ENCODE measurements at places on chromosomes 13 and 19.

DNA sequence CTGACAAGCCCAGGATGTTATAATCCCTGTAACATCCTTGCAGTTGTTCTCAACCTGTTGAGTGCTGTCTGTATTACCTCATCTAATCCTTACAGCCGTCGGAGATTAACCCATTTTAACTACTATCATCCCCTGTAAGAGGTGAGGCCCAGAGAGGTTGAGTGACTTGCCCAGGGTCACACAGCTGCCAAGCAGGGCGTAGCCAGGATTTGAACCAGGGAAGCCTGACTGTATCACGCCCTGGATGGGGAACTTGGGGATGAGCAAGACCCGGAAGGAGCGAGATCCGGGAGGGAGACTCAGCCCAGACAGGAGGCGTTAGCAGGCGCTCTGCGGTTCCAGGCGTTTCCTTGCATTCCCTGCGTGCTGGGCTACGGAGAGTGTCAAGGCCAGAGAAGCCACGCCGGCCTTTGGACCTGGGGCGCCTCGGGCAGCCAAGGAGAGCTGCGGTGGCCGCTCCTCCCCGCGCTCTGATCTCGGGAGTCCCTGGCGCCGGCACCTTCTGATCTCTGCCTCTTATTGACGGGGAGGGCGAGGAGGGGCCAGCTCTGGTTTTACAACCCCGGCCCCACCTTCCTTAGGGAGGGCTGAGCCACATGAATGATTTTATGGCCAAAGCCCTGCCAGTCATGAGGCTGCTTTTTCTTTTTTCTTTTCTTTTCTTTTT is 6.2 kb downstream of the SULT2B1 start:
- no peak for DNase-seq

GRCh38 chr19:32324631-32325285 is 20.7 kb upstream of the ZNF507 start:
- DNase-seq: no peak

DNA sequence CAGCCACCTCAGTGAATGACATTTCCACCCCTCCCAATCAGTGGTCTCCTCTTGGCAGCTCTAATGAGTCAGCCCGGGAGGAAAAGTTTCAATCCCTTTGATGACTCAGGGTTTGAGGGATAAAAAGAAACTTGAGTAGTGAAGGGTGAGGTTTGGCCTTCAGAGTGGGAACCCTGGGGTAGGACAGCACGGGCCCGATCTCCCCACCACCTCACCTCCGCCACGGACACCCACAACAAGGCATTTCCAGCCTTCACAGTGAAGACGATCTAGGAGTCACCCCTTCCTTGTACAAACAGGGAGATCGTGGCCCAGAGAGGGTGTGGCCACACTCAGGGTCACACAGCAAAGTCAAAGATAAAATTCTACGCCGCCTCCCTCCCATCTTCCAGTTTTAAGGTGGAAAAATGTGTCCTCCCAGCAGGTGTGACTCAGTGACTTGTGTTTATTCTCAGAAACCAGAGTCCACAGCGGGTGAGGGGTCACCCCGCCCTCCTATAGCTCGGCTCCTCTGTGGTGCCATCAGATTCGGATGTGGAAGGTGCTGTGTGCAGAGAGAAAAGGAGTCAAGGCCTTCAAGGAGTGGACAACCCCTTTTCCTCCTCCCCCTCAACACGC is 12.3 kb downstream of the CIB3 start:
- DNase-seq: no peak

- DNase-seq: no peak
Observed at GRCh38 chr13:75330770-75331169, 151.2 kb downstream of the TBC1D4 start.

- DNase-seq: peak; percentile 7
Observed at GRCh38 chr19:15869109-15869555, 28.7 kb downstream of the CYP4F2 start.

DNA sequence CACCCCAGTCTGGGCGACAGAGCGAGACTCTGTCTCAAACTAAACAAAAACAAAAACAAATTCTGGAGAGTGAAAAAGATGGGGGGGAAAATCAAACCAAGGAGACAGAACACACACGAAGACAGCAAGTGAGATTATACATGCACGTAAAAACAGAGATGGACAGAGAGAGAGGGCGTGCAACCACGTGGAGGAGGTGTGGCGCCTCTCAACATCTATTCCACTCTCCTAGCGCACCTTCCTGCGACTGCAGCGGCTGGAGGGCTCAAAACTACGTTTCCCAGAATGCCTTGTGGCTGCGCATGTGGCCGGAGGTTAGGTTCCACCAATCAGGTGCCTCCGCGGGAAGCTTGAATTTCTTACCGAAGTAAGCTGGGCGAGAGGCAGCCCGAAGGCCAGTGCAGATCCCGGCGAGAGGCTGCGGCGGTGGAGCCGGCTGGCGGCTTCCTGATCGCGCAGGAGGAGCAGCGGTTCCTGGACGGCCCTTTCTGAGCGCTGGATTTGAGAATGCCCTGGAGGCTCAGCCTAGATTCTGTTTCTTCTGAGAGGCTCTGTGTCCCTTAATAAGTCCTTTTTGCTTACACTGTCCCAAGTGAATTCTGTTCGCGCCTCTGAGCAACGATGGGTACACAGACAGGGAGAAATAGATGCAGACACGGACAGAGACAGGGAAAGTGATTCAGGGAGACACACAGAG is 13.1 kb upstream of the NANOS2 start:
- DNase-seq: peak; percentile 93

GRCh38 chr13:92136449-92137155 is 738.2 kb downstream of the GPC5 start:
- DNase-seq: no peak

DNA sequence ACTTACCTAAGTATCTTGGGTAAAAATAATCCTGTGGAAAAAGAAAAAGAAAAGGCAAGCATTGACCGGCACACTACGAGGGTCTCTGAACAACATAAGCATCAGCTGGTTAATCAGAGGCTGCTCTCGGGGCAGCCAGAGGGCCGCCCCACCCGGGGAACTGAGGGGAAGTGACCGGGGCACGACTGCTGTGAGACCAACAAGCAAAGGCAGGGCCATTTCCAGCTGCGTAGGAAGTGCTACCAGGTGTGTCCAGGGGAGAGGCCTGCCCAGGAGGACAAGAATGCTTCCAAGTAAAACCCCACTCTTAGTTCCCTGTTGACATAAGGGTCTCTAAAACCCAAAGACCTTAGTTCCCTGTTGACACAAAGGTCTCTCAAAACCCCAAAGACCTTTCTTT is 15.9 kb downstream of the GAS6 start:
- no peak for DNase-seq

DNA sequence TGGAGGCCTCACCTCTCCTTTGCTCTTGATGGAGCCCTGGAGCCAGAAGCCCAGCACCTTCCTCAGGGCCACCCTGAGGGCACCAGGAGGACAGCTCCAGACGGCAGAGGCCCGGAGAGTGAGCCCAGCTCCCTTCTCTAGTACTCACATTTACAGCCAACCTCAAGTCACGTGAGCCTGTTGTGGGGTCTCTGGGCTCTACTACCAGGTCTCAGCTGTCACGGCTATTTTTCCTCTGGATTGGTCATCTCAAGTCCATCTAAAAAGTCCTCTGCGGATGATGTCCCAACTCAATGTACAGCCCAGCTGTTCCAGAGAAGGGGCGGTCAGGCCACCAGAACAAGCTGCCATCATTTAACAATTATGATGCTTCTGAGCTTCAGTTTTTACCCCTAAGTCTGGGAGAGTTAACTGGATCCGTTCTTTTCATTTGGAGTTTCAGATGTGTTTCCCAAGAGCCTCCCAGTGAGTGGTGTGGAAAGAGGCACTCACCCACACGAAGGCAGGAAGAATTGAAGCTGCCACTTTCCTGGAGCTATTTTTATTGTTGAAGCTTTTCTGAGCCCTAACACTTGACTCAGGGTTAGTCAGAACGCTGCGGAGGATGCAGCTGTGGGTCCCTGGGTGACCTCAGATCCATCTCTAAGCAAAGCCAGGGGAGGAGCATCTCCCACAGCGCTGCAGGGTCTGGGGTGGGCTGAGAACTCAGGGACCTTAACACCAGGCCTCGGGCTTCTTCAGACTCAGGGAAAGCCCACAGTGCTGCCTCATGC is 143.5 kb upstream of the UBL3 start:
- no peak for DNase-seq

GRCh38 chr13:22883262-22883840 is 297.4 kb upstream of the SGCG start:
- DNase-seq: no peak

GRCh38 chr19:21328885-21329605 is at the start of gene ZNF708:
ZNF708 (minus strand) TSS chr19:21329410; CDS start chr19:21329212, 198 bp downstream.
- DNase-seq: peak; percentile 63

DNA sequence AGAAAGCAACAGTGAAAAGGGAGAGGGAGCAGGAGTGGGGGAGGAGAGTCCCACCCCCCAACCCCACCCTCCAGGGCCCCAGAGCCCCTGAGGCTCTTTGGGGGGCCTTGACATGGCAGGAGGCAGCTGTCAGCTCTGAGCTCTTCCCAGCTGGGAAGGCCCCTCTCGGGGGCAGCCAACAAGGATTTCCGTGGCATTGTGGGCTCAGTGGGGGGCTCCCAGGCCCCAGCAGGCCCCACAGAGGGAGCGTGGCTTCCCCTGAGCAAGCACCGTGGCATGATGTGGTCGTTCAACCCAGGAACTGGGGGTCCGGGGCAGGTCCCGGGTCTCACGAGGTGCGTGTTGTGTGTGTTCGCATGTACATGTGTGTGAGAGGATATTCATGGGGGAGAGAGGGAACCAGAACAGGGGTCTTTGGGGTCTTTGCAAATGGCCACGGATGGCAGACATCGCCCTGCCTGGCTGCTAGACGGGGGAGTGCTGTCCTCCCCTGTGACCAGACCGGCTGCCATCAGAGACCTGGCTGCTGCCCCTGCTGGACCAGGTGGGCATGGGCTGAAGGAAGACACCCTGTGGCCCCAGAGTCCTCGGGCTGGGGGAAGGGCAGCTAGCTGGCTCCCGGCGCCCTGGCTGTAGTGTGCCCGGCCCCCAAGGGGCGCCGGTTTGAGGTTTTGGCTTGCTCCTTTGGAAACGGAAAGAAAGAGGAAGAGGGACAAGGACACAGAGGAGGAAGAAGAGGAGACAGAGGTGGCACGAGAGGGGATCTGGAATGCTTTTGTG is 3.7 kb upstream of the AKAP8L start:
- DNase-seq: no peak

DNA sequence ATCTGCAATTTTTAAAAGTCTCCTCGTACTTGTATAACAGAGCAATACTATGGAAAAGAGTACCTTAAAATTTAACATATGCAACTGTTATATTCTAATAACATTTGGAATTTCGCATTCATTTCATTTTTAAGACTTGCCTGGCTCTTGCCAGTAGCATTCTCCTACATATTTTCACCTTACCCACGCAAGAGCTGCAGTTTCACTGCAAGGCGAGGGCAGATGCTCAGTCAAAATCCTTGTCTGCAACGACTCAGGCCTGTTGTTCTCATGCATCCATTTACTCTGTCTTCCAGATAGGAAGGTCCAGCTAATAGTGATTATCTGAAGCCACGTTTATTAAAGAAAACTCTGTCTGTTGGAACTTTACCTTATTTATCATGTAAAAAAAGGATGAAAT is 227.0 kb upstream of the RFC3 start:
- no peak for DNase-seq

GRCh38 chr19:35522745-35523327 is 5.3 kb downstream of the SBSN start:
- no peak for DNase-seq

DNA sequence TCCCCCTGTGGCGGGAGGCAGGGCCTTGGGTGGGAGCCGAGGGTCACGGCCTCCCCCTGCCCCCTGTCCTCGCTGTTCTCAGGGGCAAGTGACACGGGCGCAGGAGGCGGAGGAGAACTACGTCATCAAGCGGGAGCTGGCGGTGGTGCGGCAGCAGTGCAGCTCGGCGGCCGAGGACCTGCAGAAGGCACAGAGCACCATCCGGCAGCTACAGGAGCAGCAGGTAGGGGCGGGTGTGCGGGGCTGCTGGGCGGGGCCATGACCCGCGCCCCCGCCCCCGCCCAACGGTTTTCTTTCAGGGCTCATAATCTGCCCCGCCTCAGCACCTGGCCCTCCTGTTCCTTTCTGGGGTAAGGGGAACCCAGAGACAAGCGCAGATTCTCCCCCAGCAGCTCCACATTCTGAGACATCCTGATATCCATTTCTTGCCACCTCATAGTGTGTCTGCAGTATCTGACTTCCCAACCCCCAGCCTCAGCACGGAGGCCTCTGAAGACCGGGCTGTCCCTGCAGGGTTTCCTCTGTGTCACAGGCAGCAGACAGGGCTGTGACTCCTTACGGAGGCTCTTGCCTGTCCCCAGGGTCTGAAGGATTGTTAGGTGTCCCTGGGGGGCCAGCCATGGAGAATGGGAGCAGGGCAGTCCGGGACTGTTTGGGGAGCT is 15.9 kb downstream of the PRR36 start:
- no peak for DNase-seq

DNA sequence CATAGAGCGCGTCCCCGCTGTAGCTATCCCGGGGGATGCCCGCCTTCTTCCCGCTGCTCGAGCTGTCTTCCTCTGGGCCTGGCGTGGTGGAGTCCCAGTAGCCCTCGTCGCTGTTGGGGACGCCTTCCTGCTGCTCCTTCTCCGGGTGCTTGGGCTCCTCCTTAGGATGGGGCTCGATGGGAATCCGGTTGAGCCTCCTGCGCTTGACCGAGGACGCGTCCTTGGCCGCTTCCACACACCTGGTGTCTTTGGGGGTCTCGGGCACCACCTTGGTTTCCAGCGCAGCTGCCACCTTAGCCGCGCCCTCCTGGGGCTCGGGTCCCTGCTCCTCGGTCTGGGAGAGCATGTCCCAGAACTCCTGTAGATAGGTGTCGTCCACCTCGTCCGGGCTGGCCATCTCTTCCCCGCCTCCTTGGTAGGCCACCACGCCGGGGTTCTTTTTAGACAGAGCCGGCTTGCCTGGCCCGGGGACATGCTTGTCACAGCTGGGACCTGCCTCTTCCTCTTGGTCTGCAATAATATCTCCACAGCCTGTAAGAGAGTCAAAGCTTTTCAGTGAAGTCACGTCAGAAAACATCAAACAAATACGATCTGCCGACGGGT is 2.0 kb downstream of the AMER2 start:
- no peak for DNase-seq

- peak; percentile 87 for DNase-seq
Observed at GRCh38 chr19:51016798-51017683, 2.5 kb downstream of the KLK10 start.

GRCh38 chr19:30362156-30362754 is 9.9 kb upstream of the ZNF536 start:
- DNase-seq: no peak

- DNase-seq: no peak
Observed at GRCh38 chr19:49861107-49861506, 6.3 kb downstream of the PNKP start.

GRCh38 chr19:14512406-14512961 is 5.7 kb downstream of the DNAJB1 start:
- DNase-seq: no peak

DNA sequence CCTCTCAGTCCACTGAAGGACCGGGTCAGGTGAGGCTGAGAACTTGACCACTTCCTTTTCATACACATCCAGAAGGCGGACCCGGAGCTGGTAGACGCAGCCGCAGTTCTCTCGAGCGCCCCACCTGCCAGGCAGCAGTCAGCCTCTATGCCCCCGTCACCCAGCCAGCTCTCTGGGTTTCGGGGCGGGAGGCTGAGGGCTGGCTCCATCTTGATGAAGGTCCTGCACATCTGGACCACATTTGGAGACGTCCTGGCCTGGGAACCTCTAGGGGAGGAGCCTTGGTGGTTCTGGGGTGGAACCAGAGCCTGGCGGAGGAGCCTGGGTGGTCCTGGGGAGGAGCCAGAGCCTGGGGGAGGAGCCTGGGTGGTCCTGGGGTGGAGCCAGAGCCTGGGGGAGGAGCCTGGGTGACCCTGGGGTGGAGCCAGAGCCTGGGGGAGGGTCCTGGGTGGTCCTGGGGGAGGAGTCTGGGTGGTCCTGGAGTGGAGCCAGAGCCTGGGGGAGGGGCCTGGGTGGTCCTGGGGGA is 14.3 kb downstream of the MRPS12 start:
- no peak for DNase-seq

- DNase-seq: no peak
Observed at GRCh38 chr13:49904729-49905456, 31.2 kb downstream of the SPRYD7 start.
